ENCODE measurements at places on chromosomes 7 and 10. TPM values are rescaled to one million over a fixed set of nuclear protein-coding genes. Genes with fewer than 3 reads are reported as not detected.

- no peak for ATAC-seq
These were observed 9.9 kb downstream of the OR9A2 start for GRCh38 chr7:143016996-143017395.

Gene CAV1
- total RNA-seq: not detected

DNA sequence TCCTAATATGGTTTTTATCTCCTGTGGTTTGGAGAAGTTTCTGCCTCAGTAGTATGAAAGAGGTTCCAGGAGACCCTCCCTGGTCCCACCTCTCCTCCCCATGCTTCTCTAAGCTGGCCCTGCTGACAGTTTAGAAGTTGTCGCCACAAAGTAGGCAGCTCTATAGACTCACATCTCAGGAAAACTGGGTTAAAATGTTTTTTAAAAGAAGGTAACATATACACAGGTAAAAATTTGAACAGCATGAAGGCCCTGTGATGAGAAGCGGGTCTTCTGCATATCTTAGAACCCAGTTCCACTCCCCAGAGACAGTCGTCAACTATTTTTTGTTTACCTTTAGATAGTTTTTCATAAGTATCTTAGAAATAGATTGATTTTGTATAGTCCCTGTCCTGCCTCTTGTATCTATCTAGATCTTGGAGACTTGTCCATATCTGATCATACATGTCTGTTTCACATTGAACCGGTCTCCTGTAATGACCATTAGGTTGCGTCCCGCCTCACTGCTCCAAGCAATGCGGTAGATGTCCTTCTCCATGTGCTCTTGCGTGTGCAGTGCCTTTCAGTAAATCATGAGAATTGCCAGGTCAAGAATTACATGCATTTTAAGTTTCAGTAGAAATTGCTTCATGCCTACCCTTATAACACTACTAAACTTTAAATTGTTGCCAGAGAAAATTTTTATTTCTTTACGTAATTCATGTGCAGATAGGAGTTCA lies 2.2 kb downstream of the DUSP5 start:
- no peak for ATAC-seq

DNA sequence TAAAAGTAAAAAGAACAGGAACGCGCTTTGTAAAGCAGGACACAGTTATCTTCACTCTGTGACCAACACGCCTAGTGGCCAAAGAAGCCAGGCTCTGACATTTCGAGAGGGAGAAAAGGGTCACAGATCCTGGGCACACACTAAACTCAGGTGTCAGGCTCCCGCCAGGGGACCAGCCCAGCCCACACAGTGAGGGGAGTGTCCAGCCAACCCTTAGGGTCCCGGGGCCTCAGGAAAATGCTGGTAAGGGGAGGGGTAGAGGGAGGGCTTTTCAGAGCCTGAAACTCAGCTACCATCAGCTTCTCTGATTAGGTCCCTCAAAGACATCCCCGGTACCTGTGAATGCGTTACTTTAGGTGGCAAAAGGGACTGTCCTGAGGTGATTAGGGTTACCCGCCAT lies 16.6 kb downstream of the ANXA11 start:
- no peak for ATAC-seq

Gene H2BK1
- total RNA-seq: not detected

DNA sequence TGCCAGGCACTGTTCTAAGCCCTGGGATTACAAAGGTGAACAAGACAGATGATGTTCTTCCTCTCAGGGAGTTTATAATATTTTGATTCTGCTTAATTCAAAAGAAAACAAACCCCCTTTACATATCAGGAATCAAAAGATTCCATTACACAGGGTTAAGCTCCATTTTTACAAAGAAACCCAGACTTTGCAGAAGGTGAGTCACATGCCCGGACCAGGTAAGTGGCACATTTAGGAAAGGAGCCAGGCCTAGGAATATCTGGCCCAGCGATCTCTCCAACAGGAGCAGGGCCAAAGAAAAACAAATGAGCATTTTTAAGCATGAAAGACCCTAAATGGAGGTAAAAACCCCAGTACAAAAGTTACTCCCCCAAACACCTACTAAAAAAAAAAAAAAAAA lies 1.1 kb downstream of the STN1 start:
- ATAC-seq: no peak

Gene STEAP1
- 0.52 TPM for total RNA-seq

Gene INPP5A
- 5.6 TPM for total RNA-seq

DNA sequence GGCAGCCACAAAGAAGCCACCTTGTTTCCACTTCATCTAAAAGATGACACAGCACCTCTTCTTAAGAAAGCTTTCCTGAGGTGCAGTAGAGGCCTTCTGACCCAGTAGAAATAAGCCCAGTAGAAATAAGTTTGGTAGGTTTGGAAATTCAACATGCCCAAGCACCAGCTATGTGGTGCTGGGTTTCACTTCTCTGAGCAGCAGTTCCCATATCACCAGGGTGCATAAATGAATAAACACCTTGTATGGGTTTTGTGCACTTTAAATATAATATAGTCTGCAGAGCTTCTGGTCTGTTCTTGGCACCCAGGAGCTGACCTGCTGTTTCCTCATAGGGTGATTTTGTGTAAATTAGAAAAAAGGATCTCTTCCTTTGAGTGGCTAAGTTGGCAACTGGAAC lies 492.4 kb upstream of the SORCS1 start:
- ATAC-seq: no peak

GRCh38 chr7:47427051-47427643 lies 154.8 kb downstream of the TNS3 start:
- ATAC-seq: no peak
